ENCODE measurements at places on chromosomes 4 and X.

- no peak for DNase-seq
These were observed 15.7 kb downstream of the LGI2 start for GRCh38 chr4:25015012-25015411.

DNA sequence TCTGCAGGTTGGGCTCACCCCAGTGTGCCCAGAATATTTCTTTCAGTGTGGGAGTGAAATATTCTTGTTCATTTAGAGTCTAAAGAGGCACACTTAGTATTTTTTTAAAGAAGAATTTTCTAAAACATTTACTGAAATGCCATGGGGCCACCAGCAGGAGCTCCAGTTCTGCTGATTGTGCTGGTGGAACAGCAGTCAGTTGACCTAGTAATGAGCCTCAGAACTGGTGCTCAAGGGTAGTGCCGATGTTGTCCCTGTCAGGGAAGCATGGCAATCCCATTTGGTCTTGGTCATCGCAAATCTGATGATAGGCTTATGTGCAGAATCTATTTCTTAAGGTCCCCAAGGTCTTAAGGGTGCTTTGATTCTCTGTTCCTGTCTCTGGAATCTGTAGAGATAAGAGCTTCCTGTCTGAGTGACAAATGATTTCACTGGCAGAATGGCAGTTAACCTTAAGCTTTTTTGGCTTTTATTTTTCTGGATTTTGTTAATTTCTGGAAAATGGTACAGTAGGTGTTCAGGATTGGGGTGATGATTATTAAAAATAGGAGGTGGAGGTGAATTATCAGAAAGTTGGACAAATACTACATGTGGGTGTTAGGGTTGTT lies 31.3 kb downstream of the JADE1 start:
- DNase-seq = no peak

DNA sequence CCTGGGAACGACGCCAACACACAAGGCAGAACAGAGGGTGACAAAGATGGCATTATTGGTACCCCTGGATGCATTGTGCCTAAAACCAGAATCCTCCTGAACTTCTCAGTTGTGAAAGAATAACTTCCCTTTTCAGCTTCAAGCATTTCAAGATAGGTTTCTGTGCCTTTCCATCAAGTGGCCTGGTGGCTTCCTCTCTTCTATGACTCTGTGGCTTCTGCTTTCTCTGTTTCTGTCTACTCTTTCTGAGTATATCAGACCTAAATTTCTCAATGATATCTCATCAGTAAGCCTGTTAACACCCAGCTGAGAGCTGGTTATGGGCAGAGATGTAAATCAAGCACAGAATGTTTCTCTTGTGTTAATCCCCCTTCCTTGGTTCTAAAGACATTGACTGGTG lies 21.4 kb upstream of the FAM9B start:
- no peak for DNase-seq

DNA sequence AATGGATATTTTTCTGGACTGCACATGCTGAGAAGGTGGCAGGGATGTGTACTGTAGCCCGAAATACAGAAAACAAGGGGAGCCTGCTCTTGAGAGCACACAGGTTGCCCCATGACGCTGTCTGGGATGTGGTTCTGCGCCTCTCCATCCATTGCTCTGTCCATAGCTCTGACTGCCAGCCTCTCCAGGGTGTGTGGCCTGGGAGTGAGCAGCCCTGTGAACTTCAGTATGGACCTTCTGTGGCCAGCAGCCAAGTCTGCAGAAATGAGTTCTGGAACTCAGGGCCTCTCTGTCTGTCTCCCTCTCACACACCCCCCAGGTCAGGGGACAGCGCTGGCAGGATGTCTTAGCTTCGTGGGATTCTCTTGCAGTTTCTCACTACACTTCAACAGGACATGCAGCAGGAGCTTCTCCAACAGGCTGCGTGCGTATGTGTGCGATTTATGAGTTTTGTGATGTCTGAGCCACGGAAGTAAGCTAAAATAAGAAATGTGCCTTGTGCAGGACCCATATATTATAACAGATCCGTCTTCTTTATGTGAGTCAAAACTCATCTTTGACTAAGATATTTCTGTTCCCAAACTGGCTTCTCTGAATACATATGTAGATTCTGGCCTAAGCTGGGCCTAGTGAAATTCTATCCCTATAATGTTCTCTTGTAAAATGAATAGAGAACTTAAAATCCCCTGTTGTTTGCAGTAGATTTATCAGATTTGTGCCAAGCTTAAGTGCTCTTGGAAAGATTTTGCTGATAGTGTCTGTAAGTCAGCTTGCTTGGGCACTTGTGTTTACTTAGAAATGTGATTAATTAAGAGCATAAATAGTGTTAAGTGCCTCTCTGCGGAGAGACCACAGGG lies 40.0 kb downstream of the PROM1 start:
- DNase-seq = no peak

DNA sequence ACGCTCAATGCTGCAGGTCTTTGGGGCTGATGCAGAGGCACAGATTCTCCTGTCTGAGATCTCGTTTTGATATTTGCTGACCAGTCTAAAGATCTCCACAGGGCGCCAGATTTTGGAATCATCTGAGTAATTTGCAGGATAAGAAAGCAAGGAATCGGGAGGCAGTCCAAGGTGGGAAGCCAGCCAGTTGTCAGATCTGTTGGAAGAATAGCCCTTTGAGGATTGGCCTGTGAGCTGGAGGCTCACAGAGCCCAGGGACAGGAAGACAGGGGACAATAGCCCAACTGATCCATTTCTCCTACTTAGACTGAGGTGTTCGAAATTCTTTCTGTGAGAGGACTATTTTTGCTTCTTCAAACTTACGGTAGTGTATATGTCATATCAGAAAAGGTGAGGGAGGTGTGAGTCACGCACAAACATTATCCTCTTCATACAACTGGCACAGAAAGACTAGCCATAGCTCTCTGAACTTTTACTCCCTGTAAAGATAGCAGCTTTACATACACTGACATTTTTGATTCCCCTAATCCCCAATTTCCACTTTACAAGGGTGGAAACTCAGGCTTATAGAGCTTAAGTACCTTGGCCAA lies 8.8 kb downstream of the DIPK2B start:
- no peak for DNase-seq

- peak; percentile 32 for DNase-seq
These were observed 30.5 kb upstream of the PRKX start for GRCh38 chrX:3743801-3744439.

GRCh38 chr4:90855111-90855510 lies 727.9 kb downstream of the CCSER1 start:
- DNase-seq = no peak

- no peak for DNase-seq
These were observed 52.1 kb upstream of the RASGEF1B start for GRCh38 chr4:81523672-81524327.

- DNase-seq = no peak
These were observed 25.8 kb downstream of the USP9X start for GRCh38 chrX:41110801-41111625.

DNA sequence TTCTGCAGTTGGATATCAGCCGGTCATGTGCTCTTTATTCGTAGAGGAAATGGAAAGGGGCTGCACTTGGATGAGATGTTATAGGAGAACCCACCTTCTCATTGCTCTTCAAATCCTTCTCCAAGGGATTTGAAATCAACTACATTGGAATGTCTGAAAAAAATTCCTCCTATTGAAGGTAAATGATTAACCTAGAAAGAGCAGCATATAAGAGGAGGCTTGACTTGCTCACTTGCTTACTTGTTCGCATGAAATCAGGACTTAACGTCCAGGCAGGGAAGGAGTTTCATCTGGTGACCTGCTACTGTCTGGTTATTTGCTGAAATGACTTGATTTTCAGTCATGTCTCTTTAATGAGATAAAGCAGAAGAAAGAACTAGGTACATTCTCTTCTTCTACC lies 338.4 kb upstream of the NOCT start:
- no peak for DNase-seq

DNA sequence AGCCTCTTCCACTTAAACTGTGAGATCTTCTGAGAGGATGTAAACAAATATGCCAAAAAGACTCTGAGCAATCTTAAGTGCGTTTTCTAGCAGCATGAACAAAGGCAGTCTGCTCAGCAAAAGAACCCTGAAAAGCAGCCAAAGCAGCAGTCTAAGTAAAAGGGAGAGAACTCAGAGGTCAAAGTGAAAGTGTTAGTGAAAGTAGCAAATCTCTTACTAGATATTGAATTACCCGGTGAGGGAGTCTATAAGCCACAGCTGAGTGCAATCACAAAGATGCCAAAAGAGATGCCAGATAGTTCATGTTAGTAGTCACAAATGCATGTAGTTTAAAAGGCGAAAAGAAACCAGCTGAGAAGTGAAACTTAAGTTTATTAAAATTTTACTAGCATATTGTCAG lies 7.9 kb upstream of the GNRHR start:
- DNase-seq = no peak

DNA sequence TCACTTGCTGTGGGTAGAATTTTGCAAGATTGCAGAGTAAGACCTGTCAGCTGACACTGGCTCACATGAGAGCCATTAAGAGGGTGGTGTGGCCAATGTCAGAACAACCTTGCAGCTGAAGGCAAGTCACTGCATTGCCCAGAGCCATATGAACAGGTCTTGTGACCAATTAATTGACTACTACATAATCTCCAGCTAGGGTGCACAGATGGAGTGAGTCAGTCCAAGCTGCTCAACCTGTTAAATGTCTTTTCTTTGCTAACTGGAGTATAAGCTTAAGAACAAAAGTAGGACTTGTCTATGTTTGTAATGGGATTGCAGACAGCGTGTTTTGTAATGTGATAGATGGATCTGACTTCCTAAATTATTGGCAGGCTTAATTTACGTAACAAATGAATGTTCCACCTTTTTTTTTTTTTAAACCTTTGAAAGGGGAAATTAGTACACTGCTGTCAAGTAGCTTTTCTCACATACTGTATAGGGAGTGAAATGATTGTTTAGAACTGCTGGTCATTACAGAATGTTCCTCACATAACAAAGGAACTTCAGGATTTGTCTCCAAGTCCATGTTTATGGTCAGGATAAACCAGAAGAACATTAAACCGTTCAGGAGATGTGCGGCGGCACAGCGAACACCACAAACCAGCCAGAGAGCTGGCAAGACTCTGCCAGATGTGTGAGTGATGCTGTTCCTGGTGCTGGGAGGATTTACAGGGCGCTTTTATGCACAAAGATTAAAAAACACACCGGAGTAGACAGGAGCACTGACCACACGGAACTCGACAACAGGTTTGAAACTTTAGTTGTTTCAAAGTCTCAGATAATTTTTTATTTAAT lies 37.0 kb downstream of the FNIP2 start:
- DNase-seq = no peak

DNA sequence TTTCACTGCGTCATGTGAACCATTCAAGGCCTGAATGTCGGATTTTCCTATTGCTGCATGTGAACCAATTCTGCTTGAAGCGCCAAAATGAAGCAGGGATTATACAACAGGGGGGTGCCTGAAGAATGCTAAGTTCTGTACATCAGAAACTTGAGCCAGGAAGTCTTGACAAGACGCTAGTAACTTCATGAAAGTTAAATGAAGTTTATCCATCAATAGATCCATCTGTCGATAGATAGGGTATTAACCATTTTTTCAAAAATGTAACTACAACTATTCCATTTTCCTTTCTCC lies 590 bp upstream of the NAF1 start:
- DNase-seq = no peak

All from activated T-helper 1 cell treated with anti-CD3 and anti-CD28 coated beads, Interleukin-2, amount 50 U/mL, for 16 hours (primary cell).